ENCODE measurements at places on chromosomes 5 and 9.

DNA sequence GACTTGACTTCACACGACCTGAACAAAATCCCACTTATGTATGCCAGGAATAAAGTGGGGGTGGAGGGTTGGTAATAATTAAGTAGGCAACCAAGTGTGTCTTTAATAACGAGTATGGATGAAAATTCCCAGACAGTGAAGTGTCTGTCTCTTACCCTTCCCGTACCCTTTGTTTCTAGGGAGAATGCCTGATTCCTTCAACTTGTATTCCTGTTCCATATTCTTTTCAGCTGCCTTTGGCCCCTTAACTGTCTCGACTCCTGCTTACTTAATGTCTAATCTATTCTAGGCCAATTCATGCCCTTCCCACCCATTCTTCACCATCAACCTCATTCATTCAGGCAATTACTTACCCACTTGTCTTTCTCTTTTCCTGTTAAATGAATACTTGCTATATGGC lies 380.5 kb downstream of the RAB3C start:
- no peak for DNase-seq

- DNase-seq: no peak
These were observed 63.7 kb upstream of the STXBP1 start for GRCh38 chr9:127548352-127548881.

- no peak for DNase-seq
These were observed 170.5 kb downstream of the NR3C1 start for GRCh38 chr5:143233031-143233430.

GRCh38 chr5:17222664-17223063 lies 5.2 kb downstream of the BASP1 start:
- no peak for DNase-seq

DNA sequence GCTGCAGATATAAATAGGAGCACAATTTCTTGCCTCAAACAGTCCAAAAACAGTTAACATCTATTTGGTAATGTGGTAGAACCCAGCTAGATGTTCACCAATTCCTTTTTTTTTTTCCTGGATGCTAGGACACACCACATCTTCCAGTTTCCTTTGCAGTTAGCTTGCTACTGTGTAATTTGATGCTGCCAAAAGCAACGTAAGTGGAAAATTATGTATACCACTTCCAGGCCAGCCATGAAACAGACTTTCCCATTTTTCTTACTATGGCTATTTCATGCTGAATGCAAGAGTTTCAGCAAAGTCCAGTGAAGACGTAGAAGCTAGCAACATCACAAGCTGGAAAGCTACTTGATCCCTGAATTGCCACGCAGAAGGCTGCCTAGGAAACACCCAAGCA lies 667.2 kb downstream of the TLE1 start:
- no peak for DNase-seq

DNA sequence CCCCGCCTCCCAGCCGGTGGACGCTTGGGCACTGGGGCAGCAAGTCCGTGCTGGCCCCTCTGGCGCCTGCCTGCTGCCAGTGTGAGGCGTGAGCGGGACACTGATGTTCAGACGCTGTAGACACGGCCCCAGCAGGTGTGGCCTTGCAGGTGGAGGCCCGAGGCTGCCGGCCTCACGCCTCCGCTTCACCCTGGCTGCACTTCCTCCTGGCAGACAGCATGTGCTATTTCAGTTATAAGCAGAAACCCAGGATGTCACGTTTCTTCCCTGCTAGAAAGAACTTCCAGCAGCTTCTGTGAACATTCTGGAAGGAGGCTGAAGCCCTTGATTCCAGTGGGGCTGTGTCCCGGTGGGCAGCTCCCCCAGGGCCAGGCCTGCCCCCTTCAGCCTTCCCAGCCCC lies 114.8 kb upstream of the FCN2 start:
- no peak for DNase-seq

- DNase-seq: no peak
These were observed 70.3 kb upstream of the ADAMTS16 start for GRCh38 chr5:5069851-5070250.

- no peak for DNase-seq
These were observed 184.7 kb downstream of the HSPA4 start for GRCh38 chr5:133236541-133236951.

- DNase-seq: no peak
These were observed 173.5 kb downstream of the GLIS3 start for GRCh38 chr9:4126184-4126865.

- DNase-seq: no peak
These were observed 19.1 kb downstream of the NDST1 start for GRCh38 chr5:150527038-150527437.

- DNase-seq: no peak
These were observed 431.2 kb downstream of the AGTPBP1 start for GRCh38 chr9:85310573-85310972.

- DNase-seq: no peak
These were observed 13.7 kb downstream of the GLRX start for GRCh38 chr5:95808686-95809413.

GRCh38 chr5:107807431-107807830 lies 136.7 kb upstream of the EFNA5 start:
- no peak for DNase-seq

- no peak for DNase-seq
These were observed 124.6 kb downstream of the TARS1 start for GRCh38 chr5:33565324-33565723.

- no peak for DNase-seq
These were observed 49.4 kb upstream of the SLC25A51 start for GRCh38 chr9:37953206-37953774.

- no peak for DNase-seq
These were observed 1.4 kb upstream of the PPP1R26 start for GRCh38 chr9:135478191-135478590.

GRCh38 chr5:131357739-131358561 lies 94.1 kb downstream of the CDC42SE2 start:
- DNase-seq: no peak

DNA sequence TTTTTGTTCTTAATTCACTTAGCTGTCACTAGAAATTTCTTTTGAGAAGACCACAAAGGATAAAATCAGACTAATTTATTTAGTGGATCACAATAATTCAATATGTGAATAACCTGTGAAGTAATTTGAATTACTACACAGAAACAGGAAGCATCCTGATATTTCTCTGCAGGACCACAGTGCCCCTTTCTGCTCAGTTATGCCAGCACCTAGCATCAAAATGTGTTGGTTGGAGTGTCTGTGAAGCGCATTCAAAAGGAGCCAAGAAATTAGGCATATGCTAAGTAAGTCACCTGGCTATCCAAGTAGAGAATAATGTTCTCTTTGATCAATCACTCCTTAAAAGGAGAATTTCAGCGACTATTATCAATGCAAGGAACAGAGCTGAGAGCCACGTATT lies 187.5 kb downstream of the SLC12A2 start:
- DNase-seq: no peak

GRCh38 chr5:168295574-168296201 lies 4.2 kb downstream of the WWC1 start:
- no peak for DNase-seq

DNA sequence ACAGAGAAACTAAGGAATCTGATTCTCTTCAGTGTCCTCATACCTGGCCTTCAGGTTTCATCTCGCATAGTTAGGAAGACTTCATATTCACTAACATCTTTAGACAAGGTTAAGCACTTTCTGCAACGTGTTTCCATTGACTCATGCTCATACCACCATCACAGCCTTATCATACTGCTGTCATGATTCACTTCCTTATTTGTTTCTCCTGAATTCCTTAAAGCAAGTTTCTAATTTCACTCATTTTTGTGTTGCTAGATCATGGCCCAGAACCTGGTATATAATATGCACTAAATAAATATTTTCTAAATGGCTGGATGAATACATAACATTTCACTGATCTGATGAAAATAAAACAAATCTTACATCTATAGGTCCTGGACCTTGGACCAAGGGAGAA lies 472.9 kb downstream of the PRELID2 start:
- no peak for DNase-seq
